COLO829 (cell line): ENCODE measurements at places on chromosomes 1 and 21.

DNA sequence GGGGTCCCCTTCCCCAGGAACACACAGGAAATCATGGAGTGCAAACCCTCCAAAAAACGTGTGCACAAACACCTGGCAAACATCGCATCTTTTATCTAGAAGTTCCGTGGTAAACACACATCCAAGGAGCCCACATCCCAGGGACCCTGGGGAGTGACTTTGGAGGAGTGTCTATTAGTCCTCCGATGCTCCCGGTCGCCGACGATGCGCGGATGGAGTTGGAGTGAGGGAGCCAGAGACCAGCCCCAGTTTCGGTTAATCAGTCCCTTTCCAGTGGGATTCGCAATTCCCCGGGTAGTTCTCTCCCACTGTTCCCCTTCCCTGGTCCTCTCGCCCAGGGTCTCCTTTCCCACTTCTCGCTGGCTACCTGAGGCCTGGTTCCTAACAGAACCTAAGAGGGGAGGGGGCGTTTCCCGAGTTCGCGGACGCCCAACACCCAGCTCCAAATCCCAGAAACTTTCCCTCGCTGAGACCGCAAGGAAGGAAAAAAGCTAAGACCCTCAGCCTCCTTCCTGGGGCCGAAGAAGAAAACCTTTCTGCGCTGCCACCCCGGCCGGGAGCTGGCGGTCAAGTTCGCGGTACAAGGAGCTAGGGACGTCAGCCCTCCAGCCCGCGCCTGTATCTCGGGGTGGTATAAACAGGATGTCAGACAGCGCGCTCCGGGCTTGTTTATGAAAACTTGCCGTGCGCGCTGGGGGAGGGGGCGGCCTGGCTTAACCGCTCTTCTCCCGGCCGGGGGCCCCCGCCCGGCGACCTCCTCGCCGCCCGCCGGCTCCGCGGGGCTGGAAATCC is 787 bp downstream of the JAK1 start:
- no peak for DNase-seq

GRCh38 chr1:210372931-210373627 is 44.4 kb downstream of the HHAT start:
- no peak for DNase-seq

GRCh38 chr1:28129150-28129549 is 40.7 kb upstream of the EYA3 start:
- DNase-seq: no peak

- no peak for DNase-seq
Observed at GRCh38 chr1:27936370-27936769, 1.6 kb downstream of the SMPDL3B start.

DNA sequence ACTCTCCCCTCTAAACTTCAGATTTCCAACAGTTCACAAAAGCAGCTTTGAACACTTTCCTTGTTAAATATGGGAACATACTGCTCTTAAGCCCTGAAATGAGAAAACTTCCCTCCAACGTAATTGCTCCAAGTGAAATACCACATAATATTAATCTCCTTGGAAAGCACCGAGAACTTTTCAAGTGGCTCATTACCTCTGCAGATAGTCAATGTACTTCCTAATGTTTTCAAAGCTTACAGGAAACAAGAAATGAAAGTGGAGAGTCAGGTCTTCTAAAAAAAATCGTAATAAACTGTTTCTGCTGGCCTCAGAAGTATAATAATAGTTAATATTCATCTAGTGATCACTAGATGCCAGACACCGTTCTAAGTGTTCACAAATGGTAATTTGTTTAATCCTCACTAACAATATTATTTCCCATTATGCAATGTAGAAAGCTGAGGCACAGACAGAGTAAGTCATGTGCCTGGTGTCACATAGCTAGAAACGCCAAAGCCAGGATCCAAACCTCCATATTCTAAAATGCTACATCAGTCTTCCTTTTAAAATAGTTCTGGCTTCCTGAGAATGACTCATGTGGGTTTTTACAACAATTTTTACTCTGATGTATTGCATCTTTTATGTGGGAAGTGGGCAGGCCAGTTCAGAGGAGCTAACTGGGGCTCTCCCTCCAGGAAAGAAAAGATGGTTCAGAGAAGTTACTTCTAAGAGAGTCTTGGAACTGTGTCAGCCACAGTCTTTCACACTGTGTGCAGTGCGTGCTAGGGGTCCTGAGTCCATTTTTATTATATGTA is 177.2 kb downstream of the PLPPR4 start:
- peak; percentile 46 for DNase-seq

DNA sequence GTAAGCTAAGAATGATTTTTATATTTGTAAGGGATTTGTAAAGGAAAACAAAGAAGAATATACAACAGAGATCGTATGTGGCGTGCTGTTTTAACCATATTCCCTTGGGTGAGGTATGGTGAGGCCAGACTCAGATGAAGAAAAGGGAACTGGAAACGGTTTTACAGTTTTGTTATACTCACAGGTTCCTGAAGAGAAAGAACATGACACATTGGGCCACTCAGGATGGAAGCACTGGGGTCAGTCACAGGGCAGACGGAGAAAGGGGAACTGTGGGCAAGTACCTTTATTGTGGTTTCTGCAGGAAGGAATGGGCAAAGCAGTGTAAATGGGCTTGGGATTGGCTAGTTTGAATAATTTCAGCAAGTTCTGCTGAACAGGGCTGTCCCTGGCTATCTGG is 177.4 kb downstream of the LBR start:
- no peak for DNase-seq

- no peak for DNase-seq
Observed at GRCh38 chr1:29521438-29521715, 285.1 kb downstream of the PTPRU start.

- no peak for DNase-seq
Observed at GRCh38 chr21:36663033-36663855, 35.7 kb upstream of the SIM2 start.

DNA sequence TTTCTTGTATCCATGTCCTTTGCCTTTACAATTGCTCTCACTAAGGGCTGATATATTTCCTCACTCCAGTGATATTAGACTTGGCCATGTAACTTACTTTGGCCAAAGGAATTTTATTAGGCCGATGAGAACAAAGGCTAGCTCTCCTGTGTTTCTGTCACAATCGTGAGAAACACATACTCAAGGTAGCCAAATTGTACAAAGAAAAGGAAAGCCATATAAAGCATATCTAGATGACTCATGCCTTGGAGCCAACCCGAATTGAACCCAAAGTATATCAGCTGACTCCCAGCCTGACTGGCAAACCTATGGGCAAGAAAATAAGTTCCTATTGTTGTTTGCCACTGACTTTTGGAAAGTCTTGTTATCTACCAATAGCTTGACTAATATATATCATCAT is 371.7 kb upstream of the LRRC7 start:
- no peak for DNase-seq

DNA sequence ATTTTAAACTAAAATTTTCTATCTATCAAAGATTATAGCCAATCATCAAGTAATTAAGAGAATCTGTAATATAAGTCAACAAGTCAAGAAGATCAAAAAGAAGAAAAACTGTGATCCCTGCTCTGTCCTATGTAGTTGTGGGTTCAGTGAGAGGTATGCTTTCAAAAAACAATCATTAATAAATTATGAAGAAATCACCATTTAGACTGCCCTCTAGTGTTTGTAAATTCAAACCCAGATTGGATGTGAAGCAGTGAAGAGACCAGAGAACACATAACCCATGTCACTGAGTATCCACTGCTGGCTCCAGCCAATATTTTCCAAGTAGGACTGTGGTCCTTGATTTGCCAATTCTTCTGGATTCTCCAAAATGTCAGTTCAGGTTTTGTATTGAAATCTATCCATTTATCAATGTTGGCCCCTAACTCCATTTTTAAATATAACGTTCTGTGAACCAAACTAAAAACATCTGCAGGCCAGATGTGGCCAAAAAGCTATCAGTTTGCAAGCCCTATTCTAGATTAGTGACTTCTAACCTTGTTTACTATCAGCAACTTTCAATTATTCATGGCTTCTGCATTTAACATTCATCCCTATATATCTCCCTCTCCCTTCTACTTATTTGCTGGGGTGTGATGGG is 467.5 kb upstream of the CXADR start:
- peak; percentile 37 for DNase-seq

DNA sequence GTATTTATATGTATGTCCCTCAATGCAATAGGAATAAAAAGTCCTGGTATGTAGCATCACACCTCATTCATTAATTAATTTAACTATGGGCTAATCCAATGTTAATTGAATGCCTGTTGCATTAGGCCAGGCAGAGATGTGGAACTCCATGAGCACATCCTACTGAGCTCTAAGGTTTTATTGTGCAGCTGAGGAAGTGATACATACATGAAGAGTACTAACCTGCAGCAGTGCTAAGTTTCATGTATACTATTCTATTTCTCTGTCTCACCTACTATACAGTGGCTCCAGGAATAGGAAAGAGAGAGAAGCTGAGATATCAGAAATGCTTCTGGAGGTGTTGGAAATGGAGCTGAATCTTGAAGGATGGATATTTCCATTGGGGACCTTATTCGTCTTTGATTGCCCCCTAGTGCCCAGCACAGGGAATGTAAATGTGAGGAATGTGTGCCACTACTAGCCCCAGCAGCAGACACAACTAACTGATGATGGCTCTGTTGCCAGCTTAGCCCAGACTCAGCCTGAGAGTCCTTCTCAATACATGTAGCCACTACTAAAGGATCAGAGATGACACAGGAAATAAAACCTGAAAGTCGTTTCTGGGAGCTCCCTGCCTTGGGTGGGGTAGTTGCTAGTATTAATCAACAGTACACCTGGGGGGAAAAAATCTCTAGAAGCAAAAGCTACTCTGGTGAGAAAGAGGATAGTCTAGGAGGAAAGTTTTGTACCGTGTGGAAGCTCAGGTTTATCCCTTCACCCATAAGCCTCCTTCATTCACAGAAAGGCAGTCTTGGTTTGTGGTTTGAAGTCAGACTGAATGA is 173.3 kb upstream of the FOXD3 start:
- peak; percentile 40 for DNase-seq

DNA sequence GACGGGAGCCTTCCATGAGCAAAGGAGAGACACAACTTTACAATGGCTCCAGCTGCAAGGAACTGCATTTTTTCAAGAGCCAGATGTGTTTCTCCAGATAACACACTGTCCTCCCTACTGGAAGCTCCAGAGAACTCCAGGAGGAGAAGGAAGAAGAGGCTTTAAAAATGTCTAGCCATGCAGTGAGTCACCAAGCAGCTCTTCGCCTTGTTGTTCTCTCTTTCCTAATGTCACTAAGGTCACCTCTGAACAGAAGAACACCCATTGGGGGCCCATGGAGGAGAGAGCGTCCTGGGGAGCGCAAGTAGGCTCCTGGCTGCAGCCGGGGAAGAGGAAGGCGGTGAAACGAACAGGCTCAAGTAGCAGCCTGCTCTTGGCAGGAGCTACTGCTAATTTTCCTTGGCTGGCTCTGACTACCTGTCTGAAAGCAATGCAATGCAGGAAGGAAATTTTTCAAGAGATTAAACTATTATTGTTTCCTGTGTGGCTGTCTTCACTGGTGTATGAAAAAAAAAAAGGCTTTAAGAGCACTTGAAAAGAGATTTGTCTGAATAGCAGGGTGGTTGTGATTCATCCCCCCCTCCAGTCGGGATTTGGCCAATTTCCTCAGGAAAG is 321.9 kb downstream of the SETD4 start:
- no peak for DNase-seq

DNA sequence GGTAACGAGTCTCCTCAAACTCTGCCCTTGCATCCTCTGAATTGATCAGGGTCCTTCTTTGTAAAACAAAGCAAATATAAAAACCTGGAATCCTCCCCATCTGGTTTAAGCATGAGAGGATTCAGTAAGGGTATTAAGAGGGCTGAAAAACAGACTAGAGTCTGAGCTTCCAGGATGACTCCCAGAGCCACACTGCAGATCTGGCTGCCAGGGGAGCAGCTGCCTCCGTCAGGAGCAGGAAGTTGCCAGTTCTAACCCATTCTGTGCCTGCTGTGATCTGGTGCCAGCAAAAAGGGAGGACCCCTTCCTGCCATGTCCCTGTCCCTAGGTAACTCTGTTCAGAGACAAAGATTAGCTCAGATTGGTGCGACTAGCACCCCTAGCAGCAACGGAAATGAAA is 27.5 kb downstream of the SERTAD4 start:
- DNase-seq: no peak

- DNase-seq: no peak
Observed at GRCh38 chr1:56029319-56030003, 549.9 kb downstream of the PLPP3 start.

DNA sequence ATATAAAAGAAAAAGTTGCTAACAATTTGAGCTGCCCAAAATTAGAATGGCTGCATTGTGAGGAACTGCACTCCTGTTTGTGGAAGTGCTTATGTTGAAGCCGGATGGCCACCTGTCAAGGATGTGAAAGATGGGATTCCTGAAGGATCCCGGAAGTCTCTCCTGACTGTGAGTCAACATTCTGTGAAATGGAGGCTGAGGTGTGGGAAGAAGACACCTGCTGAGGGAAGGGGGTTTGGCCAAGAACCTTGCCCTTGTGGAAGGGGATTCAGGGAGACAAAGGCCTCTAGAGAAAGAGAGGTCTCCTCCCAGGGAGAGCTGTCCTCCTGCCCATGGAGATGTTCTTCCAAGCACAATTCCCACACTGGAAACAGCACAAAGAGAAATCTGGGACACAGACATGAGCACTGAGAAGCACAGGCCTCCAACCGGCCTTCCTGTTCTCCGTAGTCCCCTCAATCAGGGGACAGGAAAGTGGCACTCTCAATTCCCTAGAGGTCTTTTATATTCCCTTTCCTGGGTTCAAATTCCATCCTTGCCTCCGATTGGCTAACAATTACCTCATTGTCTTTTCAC is 70.5 kb downstream of the CD2 start:
- no peak for DNase-seq

- no peak for DNase-seq
Observed at GRCh38 chr1:184388319-184388889, 1.6 kb downstream of the C1orf21 start.

DNA sequence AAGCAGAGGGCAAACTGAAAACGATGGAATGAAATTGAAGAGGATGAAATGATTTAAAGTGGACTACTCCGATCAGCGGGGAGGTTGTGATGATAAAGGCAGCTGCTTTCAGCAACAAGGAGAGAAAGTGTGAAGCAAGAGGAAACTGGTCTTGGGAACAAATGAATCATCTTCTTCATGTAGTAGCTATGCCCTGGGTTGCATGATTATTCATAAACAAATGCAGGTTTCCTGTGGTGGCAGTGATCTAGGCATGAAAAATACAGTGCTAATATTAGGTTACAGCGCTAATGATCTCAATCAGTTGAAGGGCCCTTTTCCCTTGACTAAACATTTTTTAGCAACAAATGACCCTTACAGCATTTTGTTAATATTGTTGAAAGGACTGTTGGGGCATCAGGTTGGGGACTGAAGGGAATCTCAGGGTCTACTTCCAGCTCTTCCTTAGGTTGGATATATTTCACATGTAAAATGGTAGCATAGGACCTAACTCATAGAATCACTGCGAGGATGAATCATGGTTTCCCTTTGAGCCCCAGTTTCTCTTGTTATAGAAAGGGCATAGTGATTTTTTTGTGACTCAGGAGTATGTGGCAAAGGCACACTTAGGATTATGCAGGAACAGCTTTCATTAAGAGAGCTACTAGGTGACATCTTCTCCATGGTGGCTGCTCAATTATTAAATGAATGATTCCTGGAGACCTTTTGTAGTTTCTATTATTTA is 1.9 kb upstream of the ZFYVE9 start:
- no peak for DNase-seq
